AG09309 (cell line): ENCODE measurements at places on chromosomes 7 and 10.

- no peak for DNase-seq
Measured at GRCh38 chr7:21829731-21830130, 116.0 kb downstream of the CDCA7L start.

DNA sequence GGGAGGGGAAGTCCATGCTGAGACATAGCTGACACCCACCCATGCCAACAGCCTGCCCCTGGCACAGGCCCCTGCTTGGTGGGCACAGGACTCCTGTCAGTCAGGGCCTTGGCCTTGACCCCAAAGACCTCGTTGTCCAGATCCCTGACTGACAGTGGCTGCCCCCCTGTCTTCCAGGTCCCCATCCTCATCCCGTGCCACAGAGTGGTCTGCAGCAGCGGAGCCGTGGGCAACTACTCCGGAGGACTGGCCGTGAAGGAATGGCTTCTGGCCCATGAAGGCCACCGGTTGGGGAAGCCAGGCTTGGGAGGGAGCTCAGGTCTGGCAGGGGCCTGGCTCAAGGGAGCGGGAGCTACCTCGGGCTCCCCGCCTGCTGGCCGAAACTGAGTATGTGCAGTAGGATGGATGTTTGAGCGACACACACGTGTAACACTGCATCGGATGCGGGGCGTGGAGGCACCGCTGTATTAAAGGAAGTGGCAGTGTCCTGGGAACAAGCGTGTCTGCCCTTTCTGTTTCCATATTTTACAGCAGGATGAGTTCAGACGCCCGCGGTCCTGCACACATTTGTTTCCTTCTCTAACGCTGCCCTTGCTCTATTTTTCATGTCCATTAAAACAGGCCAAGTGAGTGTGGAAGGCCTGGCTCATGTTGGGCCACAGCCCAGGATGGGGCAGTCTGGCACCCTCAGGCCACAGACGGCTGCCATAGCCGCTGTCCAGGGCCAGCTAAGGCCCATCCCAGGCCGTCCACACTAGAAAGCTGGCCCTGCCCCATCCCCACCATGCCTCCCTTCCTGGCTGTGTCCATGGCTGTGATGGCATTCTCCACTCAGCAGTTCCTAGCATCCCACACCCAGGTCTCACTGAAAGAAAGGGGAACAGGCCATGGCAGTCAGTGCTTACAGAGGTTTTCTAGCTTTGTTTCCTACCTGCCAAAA, 197.2 kb downstream of the EBF3 start:
- no peak for DNase-seq

DNA sequence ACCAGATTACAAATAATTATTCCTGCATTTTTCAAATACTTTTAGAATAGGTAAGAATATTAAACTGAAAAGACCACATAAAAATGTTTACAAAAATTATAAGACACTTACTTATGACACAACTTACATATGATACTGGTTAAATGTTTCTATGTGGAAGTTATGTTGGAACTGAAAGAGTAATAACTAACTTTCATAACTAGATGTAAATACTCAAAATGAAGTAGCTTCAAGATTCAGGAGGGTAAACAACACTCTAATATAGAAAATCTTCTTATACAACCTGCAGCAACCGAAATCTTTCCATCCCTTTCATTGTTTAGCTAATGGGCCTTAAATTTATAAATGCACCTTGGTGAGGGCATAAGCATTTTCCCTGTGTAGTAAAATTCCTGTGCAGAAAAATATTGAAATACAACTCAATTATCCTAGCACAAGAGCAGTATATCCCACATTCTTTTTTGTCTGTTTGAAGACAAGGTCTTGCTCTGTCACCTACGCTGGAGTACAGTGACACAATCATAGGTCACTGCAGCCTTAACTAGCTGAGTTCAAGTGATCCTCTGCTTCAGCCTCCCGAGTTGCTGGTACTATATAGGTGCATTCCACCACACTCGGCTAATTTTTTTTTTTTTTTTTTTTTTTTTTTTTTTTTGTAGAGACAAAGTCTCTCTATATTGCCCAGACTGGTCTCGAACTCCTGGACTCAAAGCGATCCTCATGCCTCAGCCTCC, 14.8 kb upstream of the RNF148 start:
- DNase-seq, result no peak

GRCh38 chr10:42985436-42986316, 91.2 kb upstream of the RET start:
- DNase-seq, result no peak

GRCh38 chr7:23017309-23017708, 3.4 kb upstream of the HYCC1 start:
- no peak for DNase-seq

- no peak for DNase-seq
Measured at GRCh38 chr7:100093498-100093897, 4.7 kb downstream of the COPS6 start.

DNA sequence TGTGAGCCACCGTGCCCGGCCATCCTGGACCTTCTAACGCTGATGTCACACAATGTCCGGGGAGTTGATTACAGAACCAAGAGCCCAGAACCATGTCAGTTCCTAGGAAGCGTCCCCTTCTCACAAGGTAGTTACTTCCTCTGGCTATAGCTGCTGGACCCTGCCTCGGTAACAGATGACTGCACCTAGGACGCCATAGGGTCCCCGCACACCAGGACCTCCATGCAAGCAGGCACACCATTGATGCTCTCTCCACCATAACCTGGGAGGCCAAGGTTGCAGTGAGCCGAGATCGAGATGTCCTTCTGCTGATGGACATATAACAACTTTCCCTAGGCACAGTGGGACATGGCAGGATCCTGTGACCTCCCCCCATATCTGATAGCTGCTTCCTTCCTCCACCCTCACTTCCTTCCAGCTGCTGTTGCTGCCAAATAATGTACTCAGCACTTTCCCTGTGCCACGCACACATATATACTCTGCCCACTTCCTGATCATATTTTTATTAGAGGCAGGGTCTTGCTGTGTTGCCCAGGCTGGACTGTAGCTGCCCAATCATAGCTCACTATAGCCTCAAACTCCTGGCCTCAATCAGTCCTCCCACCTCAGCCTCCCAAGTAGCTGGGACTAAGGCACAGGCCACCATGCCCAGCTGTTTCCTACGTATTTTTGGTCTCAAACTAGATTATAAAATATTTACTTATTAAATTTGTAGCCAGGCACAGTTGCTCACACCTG, 3.5 kb upstream of the SNX8 start:
- DNase-seq, result no peak

- no peak for DNase-seq
Measured at GRCh38 chr7:116957874-116958273, 4.6 kb downstream of the ST7 start.

GRCh38 chr7:116493449-116493848, 6.1 kb upstream of the CAV2 start:
- DNase-seq, result no peak

- no peak for DNase-seq
Measured at GRCh38 chr10:14124941-14125340, 205.8 kb downstream of the FRMD4A start.

GRCh38 chr7:3112479-3113134, 68.9 kb upstream of the CARD11 start:
- no peak for DNase-seq

GRCh38 chr10:97154781-97155180, 31.0 kb downstream of the SLIT1 start:
- no peak for DNase-seq

DNA sequence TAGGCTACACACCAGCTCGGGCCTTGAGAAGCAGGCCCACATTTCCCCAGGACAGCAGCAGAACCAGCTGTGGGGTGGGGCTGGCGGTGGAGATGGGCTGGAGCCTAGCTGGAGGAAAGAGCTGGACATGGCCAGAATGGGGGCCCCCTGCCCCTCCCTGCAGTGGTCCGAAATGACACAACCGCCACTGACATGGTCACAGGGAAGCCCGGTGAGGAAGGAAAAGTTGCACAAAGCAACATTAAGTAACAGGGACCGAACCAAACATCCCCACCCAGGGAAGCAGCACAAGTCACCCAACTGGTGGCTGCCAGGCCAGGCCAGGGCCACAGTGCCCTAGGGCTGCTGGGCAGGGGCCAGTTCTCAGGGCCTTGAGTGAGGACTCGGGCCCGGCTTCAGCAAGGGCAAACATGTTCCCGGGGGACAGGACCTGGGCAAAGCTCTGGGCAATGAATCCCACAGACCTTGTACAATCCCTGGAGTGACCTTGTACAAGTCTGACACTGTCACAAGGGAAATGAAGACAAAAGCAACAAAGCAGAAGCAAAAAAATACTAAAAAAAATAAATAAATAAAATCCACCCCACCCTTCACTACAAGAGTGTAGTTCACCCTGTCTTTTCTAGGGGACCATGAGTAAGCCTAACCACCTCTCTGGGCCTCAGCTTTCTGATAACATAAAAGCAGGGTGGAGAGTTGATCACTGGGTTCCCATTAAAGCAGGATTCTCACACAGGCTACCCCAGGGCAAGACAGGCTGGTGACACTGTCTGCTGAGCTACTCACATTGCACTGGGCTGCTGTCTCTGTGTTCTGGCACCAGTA, 33.0 kb downstream of the PSAP start:
- no peak for DNase-seq

- no peak for DNase-seq
Measured at GRCh38 chr10:3774814-3775695, 10.0 kb downstream of the KLF6 start.

GRCh38 chr7:10483671-10484070, 490.0 kb upstream of the PHF14 start:
- DNase-seq, result no peak

- no peak for DNase-seq
Measured at GRCh38 chr7:112882511-112882910, 92.3 kb upstream of the TMEM168 start.

DNA sequence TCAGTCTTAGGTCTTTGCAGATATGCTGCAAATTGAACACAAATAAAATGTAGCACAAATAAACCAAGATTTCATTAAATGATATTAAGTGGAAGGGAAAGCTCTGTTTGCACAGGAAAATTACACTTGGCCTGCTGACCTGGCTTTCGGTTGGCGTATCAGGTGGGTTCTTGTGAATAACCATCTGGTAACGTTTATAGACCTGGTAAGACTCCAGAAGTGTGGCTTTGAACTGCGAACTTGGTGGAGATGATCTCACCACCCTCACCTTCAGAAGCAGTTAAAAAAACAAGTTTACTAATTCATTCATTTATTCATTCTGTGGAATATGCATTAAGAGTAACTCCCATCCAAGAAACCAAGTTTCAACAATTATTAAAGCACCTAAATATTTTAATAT, 28.1 kb downstream of the ATE1 start:
- DNase-seq, result no peak

DNA sequence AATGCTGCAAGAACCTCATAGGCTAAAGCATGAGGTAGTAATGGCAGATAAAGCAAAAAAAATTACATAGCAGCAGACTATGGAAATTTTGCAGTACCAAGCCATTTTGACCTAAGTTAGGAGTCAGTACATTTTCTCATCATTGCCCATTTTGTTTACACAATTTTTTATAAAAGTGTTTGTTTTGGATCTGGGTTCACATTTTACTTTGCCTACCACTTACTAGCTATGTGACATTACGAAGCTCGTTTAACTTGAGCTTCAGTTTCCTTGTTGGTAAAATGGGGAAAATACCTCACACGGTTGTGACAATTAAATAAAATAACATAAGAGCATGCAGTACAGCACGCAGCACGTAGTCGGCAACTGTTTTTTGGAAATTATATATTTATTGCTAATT, 99.6 kb downstream of the ADD3 start:
- DNase-seq, result no peak

- peak; percentile 64 for DNase-seq
Measured at GRCh38 chr7:41911792-41912191, 208.9 kb upstream of the INHBA start.

GRCh38 chr10:13823709-13824405, 237.1 kb downstream of the PRPF18 start:
- DNase-seq, result no peak

GRCh38 chr7:22569586-22570321, 69.8 kb upstream of the STEAP1B start:
- peak; percentile 88 for DNase-seq

- no peak for DNase-seq
Measured at GRCh38 chr10:36676321-36676720, 449.1 kb upstream of the ANKRD30A start.

DNA sequence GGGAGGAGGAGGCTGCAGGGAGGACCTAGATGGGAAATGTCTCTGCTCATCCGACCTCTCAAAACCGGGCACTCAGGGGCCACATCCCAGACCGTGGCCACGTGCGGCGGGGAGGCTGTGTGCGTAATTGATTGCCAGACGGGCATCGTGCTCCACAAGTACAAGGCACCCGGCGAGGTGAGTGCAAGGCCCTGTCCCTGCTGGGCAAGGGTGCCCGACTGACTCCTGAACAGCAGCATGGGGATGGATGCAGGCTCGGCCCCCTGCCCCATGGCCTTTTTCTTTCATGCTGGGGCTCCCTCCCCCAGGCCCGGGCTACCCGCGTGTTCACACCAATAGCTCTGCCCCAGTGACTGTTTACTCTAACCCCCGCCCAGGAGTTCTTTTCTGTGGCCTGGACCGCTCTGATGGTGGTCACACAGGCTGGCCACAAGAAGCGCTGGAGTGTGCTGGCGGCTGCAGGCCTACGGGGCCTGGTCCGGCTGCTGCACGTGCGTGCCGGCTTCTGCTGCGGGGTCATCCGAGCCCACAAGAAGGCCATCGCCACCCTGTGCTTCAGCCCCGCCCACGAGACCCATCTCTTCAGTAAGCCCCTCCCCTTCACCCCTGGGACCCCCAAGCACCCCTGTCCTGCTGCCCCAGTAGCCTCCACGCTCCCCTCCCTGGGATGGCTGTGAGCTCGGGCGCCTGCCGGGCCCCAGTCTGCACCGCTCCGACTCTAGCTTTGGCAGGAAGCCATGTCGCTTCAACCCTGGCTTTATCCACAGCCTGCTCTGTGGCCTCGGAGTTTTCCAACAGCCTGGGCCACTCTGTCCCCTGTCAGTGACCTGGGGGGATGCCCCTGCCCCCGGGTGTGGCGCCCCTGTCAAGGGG, 3.9 kb downstream of the LRWD1 start:
- DNase-seq, result no peak

- no peak for DNase-seq
Measured at GRCh38 chr7:151251328-151251688, 2.8 kb upstream of the SMARCD3 start.

GRCh38 chr10:98374217-98374985, 40.6 kb downstream of the PYROXD2 start:
- peak; percentile 20 for DNase-seq

DNA sequence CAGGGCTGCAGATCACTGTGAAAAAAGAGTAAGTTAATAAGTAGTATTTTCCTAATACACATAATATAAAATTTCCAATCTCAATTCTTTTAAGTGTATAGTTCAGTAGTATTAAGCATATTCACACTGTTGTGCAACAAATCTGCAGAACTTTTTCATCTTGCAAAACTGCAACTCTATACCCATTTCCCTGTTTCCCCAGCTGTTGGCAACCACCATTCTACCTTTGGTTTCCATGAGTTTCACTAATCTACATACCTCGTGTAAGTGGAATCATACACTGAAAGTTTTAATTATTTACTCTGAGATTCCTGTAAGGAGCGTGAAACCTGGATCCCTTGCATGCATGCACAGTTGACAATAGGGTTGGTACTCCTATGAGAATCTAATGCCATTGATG, 155.4 kb downstream of the ZPBP start:
- DNase-seq, result no peak

DNA sequence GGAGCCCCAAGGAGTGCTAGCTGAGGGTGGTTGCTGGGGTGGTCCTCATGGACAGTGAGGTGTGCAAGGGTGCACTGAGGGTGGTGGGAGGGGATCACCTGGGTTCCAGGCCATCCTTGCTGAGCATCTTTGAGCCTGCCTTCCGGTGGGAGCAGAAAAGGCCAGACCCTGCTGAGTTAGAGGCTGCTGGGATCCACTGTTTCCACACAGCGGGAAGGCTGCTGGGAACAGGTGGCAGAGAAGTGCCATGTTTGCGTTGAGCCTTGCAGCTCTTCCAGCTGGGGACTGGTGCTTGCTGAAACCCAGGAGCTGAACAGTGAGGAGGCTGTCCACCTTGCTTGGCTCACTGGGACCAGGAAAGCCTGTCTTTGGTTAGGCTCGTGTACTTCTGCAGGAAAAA, 34.9 kb downstream of the PRF1 start:
- DNase-seq, result no peak
